Spleen (tissue), 13 donors: ENCODE measurements at places on chromosomes 6 and 20. TPM values are rescaled to one million over a fixed set of nuclear protein-coding genes. Genes with fewer than 3 reads are reported as not detected.
A peak's percentile ranks its signal among the peaks of the same experiment; 100 is the strongest.

The RHAG gene
- polyA plus RNA-seq = not detected

GRCh38 chr6:34233867-34234266, 2.8 kb upstream of the HMGA1 start:
- peak; percentile 73 for DNase-seq

DNA sequence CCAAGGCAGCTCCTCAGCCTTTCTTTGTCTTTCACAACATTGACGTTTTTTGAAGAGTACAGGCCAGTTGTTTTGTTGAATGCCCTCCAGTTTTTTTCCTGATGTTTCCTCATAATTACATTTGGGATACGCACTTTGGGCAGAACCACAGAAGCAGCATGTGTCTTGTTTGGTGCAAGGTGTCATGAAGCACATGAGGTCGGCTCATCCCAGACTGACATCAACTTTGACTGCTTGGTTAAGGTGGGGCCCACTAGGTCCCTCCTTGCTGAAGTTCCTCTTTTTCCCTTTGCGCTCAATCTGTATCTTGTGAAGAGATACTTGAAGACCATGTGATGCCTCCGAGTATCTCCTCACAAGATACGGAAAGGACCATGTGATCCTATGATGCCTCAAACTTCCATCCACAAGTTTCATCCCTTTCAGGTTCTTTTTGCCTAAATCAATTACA, 10.5 kb downstream of the SNAI1 start:
- DNase-seq = no peak

- no peak for DNase-seq
Observed at GRCh38 chr20:40251284-40251932, 437.6 kb downstream of the MAFB start.

GRCh38 chr6:109515781-109516409, 32.9 kb upstream of the ZBTB24 start:
- DNase-seq = no peak

DNA sequence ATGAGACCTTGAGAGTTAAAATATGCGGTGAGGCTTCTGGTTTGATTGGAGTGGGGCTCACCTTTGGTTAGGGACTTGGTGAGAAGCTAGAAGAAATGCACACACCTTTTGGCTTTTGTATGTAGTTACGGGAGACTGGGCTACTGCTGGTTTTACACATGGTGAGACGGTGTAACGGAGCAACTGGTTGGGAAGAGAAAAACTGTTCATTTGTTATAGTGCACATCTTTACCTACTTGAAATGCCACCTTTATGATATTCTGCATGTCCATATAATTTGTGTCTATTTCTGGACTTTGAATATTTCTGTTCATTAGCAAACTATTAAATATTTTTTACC, 31.6 kb downstream of the TIAM2 start:
- no peak for DNase-seq

- DNase-seq = peak; percentile 7
Observed at GRCh38 chr20:63042448-63043071, 35.8 kb upstream of the BHLHE23 start.

DNA sequence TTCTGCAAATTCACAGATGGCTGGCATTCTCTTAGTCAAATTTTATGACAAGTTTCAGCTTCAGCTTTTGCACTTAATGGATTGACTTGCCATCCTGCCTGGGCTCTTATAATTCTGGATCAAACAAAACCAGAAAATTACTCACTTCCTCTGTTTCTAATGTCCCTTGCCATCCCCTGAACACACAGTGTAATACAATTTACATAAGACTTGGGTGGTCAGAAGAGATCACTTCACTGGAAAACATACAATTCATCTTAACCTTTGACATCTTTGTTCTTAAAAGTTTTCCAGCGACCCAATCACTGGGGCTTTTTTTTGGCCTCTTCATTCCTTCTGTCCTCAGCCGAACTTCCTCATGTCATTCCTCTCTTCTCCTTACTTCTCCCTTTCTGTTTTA, 199.0 kb downstream of the ARHGAP18 start:
- DNase-seq = no peak

The CCDC170 gene
- polyA plus RNA-seq = 0.49 TPM

DNA sequence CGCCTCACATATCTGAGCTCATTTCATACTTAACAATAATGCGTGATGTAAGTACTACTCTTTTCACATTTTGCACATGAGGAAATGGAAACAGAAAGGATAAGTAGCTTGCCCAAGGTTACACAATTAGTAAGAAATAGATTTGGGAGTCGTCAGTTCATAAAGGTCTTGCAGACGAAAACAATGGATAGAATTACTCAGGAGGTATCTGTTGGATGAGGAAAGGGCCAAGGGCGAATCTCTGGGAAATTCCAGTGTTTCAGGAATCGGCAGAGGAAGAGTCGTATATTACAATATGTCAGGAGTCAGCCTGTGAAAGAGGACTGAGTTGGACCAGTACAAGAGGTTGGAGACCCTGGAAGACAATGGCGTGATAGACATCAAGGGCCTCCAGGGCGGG, 12.8 kb upstream of the EDN1 start:
- no peak for DNase-seq

- DNase-seq = peak; percentile 90
Observed at GRCh38 chr6:30463651-30464618, 25.4 kb upstream of the HLA-E start.

The RBM39 gene
- polyA plus RNA-seq = 423 TPM

DNA sequence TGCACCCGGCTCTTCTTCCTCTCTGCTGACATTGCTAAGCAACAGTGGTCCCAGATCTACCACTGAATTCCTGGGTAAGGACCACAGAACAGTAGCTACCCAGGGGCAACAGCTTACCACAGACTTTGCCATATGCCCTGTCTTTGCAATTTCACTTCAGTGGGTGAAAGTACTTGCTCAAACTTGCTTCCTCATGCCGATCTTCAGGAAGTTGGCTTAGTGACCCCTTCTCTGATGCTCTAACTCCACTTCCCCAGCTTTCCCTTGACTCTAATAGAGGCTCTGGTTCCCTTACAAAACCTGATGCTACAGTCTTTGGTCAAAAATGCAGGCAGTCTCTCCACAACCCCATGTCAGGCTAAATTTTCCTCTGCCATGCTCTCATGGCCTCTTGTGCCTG, 3.3 kb upstream of the TAAR5 start:
- no peak for DNase-seq

The ADGRF5 gene
- 15.8 TPM for polyA plus RNA-seq

The PI16 gene
- 7.3 TPM for polyA plus RNA-seq

GRCh38 chr20:4812216-4812615, 90.5 kb downstream of the PRND start:
- DNase-seq = no peak

The KCNG1 gene
- polyA plus RNA-seq = 3.0 TPM

- no peak for DNase-seq
Observed at GRCh38 chr20:17129089-17129488, 97.8 kb upstream of the PCSK2 start.

The THBD gene
- polyA plus RNA-seq = 8.7 TPM

- DNase-seq = no peak
Observed at GRCh38 chr6:51844336-51844735, 243.1 kb downstream of the PKHD1 start.

The SEL1L2 gene
- not detected for polyA plus RNA-seq

The SKIC2 gene
- polyA plus RNA-seq = 102 TPM

- DNase-seq = no peak
Observed at GRCh38 chr6:127383988-127384387, 40.6 kb upstream of the ECHDC1 start.

- no peak for DNase-seq
Observed at GRCh38 chr20:9543214-9543613, 28.8 kb downstream of the LAMP5 start.

DNA sequence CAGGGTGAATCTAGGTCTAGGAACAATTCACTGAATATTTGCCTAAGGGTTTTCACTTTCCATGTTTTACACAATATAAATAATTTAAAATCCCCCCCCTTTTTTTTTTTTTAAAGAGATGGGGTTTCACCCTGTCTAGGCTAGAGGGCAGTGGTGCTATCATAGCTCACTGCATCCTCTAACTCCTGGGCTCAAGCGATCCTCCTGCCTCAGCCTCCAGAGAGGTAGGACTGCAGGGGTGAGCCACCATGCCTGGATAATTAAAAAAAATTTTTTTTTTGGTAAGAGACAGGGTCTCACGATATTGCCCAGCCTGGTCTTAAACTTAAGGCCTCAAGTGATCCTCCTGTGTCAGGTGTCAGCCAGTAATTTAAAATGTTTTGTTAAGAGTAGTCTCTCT, 17.8 kb downstream of the QKI start:
- DNase-seq = no peak

DNA sequence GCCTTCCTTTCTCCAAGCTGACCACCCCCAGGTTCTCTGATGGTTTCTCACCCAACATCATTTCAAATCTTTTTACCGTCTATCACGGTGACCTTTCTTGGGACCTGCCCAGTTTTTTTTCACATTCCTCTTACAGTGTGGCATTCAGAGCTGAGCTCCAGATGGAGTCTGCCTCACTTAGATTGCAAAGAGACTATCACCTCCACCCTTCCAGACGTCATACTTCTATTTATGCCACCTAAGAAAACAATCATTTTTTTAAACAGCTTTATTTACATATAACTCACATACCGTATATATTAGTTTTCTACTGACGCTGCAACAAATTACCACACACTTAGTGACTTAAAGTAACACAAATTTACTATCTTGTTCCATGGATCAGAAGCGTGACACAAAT, 32.3 kb upstream of the CTNNBL1 start:
- no peak for DNase-seq

DNA sequence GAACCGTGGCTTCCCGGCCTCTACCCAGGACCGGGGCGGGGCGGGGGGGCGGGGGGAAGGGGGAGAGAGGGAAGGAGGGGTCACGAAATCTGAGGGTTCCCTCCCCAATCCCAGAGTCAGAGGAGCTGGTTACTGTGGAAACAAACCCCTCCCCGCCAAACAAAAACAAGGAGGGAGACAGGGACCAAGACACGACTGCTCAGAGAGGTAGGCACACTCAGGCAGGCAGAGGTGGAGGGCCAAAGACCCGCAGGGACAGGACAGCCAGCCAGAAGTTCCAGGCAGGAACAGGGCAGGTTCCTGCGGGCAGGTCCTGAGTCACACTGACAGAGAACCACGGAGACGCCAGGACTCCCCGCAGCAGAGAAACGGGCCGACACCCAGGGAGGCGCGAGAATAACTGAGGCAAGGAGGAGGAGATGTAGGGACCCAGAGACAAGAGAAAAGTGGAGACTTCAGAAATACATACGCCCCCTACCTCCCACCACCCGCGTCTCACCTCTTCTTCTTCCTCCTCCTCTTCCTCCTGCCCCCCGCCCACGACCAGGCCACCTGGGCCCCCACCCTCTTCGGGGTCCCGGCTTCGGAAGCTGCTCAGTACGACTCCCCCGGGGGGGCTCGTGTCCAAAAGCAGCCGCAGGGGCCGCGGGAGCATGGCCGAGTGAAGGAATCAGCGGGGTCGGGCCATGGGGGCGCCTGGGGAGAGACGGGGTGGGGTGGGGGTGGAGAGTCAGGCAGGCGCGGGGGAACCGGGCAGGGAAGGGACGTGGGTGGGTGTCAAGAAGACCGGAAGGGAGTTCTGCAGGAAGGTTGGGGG, 578 bp downstream of the RGL2 start:
- peak; percentile 90 for DNase-seq

- DNase-seq = no peak
Observed at GRCh38 chr6:111583986-111584385, 21.7 kb downstream of the TRAF3IP2 start.

DNA sequence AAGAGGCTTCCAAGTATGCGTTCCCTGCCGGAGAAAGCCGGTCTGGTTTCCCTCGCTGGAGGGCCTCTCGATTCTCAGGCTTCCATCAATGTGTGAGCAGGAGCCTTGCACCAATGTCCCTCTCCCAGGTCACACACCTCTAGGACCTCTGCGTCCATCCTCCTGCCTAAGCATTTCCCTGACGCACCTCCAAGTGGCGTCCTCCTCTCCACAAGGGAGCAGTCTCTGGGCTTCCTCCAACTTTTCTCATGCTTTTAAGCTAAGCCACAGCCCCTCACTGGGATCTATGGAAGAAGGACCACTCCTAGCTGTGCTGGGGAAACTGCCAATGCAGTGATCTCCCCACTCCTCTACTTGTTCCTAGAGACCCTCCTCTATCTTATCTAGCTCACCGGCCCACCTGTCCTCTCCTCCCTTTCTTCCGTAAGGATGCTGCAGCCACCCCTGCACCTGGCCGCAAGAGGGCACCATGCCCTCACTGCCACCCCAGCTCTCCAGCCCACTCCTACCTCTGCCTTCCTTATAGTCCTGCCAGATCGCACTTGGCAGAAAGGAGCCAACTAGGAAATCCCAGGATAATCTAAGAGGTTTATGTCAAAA, 258.7 kb downstream of the LRFN2 start:
- no peak for DNase-seq

DNA sequence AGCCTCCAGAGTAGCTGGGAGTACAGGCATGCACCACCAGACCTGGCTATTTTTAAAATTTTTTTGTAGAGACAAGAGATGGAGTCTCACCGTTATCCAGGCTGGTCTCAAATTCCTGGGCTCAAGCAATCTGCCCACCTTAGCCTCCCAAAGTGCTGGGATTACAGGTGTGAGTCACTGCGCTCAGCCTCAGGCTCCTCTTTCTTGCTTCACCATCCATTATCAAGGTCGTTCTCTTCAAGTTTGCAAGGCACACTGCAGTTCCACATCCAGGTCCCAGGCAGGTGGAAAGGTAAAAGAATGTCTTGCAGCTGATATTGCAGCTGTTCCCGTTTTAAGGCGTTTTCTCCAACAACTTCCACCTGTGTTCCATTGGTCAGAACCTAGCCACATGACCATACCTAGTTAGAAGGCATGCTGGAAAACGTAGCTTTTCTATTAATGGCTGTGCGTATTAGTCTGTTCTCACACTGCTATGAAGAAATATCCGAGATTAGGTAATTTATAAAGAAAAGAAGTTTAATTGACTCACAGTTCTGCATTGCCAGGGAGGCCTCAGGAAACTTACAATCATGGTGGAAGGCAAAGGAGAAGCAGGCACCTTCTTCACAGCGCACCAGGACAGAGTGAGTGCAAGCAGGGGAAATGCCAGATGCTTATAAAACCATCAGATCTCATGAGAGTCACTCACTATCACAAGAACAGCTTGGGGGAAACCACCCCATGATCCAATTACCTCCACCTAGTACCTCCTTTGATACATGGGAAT, 51.7 kb downstream of the PCNA start:
- DNase-seq = no peak

GRCh38 chr20:24253321-24253720, 216.1 kb upstream of the SYNDIG1 start:
- no peak for DNase-seq

The PDE10A gene
- polyA plus RNA-seq = 1.1 TPM
